SK-N-DZ (cell line): ENCODE measurements at places on chromosomes 16 and 17.

- DNase-seq = no peak
Observed at GRCh38 chr16:50178491-50178941, 25.4 kb downstream of the TENT4B start.

DNA sequence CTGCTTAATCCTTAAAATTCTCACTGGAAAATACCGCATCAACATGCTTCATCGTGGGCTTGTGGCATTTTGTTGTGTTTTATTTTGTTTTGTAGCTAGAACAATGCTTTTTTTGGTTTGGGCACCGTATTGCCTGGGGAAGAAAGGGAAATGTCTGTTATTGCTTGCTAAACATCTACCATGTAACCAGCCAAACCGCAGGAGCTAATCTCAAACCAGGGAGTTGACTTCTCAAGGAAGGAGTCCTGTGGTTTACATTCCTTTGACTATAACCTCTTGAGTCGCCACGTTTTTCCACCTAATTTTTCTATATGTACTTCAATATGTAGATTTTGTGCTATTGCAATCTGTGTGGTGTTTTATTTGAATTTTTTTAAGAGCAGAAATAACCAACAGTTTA lies 593.5 kb upstream of the SOX9 start:
- DNase-seq = no peak

DNA sequence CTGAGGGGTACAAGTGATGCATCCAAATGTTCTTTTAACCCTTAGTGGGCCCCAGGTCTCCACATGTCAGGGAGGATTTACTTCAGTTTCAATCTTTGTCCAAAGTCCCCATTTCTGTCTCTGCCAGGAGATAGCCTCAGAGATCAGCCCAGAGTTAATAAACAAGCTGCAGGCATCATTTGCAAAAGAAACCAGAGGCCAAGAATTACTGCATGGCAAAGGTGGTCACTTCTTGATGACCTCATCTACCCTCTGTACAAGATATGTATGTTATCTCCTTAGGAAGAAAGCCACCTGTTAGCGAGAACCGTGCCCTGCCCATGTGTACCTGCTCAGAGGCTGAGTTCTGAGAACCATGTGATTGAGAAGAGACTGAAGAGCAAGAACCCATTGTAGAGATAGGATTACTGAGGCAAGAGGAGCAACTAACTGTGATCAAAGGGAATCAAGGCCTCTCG lies 40.3 kb downstream of the SALL1 start:
- DNase-seq = no peak

- no peak for DNase-seq
Observed at GRCh38 chr16:84825896-84826557, 6.2 kb downstream of the CRISPLD2 start.

DNA sequence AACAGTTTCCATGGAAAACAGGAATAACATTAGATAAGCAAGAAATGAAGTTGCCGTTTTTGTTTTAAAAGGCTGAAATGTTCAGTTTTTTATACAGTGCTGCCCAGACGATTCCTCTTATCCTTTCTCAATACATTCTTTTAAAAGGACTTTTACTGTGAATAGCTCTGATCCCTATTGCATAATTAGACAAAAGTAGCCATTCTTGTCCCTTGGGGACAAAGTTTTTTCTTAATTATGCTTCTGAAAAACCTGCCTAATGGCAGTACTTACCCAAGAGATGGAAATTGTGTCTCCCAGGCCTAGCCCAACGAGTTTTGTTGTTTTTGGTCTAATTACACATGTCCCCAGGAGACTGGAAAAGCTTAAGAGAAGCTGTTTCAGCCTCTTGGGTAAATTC lies 27.6 kb downstream of the NXPH3 start:
- DNase-seq = no peak
